HTR-8/SVneo (cell line): ENCODE measurements at places on chromosomes 13 and 19.

- DNase-seq = no peak
Measured at GRCh38 chr13:20713751-20714150, 10.3 kb downstream of the IL17D start.

DNA sequence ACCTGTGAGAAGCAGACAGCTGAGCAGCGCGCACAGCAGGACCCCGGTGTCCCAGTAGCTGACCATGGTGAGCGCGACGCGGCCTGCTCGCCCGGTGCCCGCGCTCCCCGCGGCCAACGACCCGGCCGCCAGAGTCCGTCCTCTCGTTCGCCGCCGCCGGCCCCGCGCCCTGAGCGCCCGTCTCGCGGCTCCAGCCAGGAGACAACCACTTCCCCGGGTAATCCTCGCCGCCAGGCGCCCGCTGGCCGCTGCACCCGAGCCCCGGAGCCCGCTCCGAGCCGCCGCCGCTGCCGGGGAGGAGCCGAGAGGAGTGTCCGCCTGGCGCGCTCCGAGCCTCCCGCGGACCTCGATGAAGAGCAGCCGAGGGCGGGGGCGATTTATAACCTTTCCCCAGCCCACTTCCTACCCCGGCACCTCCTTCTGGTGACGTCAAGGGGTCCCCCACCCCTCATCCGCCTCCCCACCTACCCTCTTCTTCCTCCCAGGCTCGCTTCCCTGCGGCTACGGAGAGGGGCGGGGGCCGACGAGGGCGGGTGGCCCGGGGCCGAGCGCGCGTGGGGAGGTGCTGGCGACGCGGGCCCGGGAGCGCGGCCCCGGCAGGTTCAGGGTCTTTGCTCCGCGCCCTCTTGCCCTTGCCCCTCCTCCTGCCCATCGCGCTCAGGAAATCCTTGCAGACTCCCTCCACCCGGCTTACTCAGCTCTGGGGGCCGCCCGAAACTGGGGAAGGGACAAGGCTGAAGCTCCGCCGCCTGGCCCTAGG is at the start of gene FLT1:
FLT1 (minus strand) TSS at position 351 of the 760 bp plus-strand sequence; CDS start at position 66, 285 bp downstream.
- DNase-seq = no peak

- no peak for DNase-seq
Measured at GRCh38 chr19:58296104-58296503, 9.1 kb upstream of the ERVK3-1 start.

DNA sequence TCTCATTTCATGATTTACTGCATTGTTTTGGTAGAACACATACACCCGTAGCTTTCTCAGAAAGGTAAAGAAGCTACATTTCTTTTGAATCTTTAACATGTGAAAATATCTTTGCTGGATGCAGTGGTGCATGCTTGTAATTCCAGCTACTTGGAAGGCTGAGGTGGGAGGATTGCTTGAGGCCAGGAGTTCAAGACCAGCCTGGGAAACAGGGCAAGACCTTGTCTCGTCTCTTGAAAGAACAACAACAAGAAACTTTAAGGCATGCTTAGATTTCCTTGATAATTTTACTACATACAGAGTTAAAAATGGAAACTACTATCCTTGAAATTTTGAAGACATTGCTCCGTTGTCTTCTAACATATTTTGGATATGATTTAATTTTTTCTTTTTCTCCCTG is 7.7 kb downstream of the RNF113B start:
- DNase-seq = no peak

- DNase-seq = peak; percentile 71
Measured at GRCh38 chr13:113820813-113821651, 42.8 kb downstream of the GAS6 start.

GRCh38 chr19:1847684-1848398 is 442 bp downstream of the REXO1 start:
- no peak for DNase-seq

DNA sequence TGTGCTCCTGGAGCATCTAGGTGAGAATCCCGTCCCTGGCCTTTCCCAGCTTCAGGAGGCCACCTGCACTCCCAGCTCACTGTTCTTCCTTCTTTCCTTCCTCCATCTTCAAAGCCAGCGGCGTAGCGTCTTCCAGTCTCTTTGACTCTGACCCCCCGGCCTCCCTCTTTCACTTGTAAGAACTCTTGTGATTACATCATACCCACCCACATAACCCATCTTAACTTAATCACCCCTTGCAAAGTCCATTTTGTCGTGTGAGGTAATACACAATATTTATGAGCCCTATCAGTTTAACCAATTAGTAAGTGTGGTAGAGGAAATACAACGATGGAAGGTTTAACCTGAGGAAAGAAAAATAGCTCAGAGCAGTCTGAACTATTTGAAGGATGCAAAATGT is 4.6 kb upstream of the CDC16 start:
- no peak for DNase-seq

DNA sequence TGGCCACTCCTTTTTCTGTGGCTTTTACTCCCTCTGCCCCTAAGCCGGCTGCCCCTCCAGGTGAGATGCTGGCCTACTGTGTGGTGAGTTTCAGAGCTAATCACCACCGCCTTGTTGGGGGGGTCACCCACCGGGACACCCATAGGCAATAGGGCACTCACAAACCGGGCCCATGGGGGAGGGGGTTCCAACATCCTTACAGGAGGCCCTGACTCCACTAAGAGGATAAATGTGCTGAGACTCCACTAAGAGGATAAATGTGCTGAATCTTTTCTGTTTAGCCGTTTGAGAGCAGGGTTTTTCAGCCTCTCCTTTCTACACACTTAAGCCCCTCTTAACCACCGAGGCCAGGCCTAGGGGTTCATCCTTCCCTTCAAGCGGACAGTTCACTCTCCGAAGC is 73.7 kb downstream of the SLC15A1 start:
- DNase-seq = no peak

GRCh38 chr13:101919541-101920181 is 467.2 kb downstream of the ITGBL1 start:
- DNase-seq = peak; percentile 18

DNA sequence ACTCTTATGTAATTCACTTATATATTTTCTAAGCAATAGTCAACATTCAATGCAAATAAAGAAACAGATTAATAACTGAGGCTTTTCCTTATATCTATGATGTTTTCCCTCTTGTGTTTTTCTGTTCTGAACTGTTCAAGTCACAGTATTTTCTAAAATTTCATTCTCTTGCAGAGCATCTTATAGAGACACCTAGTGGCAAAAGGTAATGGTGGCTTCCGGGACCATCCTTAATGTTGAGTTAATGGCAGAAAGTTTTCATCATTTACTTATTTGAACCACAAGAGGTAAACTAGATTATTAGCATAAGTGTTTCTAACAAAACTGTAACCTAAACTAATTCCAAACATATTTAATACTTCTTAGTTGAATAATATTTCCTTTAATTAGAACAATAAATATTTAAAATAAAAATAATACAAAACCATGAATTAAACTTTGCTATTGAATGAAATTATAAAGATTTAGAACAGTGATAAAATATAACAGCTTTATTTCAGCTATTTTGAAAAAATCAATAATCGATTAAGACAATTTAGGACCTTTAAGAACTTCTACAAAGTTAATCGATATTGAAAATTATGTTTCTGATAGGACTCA is 1.7 kb upstream of the SLITRK5 start:
- DNase-seq = no peak

DNA sequence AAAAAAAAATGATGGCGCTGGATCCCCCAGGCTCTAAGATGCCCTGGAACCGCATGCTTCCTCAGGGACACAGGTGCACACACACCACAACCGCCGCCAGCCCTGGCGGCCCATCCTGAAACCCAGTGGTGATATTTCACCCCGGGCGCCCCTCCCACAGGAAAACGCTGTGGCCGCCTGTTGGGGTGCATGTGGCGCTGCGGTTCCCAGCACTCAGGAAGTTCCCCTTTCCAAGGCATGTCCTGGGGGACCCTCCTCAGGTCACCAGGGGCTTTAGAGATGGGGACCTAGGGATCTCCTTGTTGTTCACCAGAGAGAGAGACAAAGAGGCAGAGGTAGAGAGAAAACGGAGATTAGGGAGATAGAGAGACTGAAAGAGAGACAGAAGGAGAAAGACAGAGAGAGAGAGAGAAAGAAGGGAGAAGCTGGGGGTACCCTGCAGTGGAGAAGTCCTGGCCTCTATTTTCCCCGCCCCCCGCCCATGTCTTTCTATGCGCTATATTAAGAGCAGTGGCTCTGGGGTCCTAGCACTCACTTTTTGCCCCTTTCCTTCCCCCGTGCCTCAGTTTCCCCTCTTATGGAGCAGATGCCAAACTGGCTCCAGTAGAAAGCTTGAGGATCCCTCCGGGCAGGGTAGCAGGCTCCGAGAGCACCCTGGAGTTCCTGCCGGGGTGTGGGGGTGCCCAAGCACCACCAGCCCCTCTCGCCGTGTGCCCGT is 2.3 kb downstream of the ADGRE2 start:
- no peak for DNase-seq

- no peak for DNase-seq
Measured at GRCh38 chr13:23671377-23671776, 101.2 kb downstream of the TNFRSF19 start.

- DNase-seq = no peak
Measured at GRCh38 chr13:73903561-73903960, 230.6 kb downstream of the KLF12 start.

DNA sequence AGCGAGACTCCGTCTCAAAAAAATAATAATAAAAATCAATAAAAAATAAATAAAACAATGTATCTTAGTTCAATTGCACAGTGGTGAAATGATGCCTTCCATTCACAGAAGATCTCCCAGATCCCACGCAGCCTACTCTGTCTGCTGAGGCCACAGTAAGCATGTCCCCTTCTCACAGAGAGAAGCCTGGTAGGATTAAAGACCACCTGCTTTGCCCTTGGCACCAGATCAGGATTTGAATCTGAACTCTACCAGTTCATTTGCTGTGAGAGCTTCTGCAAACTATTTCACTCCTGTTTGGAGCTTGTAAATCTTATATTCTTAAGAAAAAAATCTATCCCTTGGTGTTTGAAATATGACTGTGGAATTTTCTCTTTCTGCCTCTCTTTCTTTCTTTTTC is 2.2 kb upstream of the SLC7A1 start:
- no peak for DNase-seq

- no peak for DNase-seq
Measured at GRCh38 chr19:15516363-15516762, 8.0 kb downstream of the CYP4F22 start.

DNA sequence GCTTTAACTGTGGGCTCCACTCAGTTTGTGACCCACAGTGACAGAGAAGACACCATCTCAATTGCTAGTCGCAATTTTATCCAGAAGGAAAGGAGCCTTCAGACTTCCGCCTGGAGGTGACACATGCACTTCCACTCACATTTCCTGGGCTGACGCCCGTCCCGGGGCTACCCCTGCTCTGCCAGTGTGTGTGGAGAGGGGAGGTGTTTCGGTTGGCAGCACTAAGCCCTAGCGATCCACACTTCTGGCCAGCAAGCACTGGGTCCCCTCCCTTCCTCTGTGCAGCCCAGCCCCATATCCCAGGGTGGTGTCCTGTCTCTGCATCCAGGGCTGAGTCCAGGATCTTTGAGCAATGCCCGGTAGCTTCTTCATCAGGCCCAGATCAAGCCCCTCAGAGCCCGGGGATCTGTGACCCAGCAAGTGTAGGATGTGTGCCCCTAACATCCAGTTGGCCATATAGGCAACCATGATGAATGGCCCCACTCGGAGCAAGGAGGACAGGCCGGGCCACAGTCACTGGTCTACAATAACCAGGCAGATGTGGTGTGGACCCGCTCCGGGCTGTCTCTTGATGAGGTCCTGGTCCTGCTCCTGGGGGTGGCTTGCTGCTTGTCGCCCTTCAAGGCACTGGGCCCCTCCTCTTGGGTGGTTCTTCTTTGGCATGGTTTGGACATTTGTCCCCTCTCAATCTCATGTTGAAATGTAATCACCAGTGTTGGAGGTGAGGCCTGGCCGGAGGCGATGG is 141.9 kb upstream of the SPACA7 start:
- DNase-seq = no peak

GRCh38 chr19:37466277-37466797 is 907 bp downstream of the ZNF569 start:
- DNase-seq = no peak

DNA sequence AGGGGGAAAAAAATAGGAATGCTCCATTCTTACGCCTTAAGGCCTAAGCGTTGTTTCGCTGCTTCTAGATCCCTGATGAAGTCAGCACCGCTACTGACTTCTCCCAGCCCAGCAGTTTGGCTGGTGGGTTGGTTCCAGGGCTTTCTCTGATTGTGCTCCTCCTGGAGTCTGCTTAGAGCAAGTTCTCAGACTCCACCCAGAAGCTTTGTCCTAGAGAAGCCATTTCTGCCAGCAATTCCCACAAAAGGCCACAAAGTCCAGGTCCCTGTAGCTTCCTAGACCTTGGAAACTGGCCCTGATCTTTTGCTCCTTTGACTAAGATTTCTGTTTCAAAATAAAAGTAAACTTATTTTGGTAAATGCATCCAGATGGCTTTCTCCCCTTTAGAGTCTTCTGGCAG is 65.4 kb downstream of the KCTD12 start:
- no peak for DNase-seq

- no peak for DNase-seq
Measured at GRCh38 chr13:30346153-30346788, 38.9 kb upstream of the KATNAL1 start.

DNA sequence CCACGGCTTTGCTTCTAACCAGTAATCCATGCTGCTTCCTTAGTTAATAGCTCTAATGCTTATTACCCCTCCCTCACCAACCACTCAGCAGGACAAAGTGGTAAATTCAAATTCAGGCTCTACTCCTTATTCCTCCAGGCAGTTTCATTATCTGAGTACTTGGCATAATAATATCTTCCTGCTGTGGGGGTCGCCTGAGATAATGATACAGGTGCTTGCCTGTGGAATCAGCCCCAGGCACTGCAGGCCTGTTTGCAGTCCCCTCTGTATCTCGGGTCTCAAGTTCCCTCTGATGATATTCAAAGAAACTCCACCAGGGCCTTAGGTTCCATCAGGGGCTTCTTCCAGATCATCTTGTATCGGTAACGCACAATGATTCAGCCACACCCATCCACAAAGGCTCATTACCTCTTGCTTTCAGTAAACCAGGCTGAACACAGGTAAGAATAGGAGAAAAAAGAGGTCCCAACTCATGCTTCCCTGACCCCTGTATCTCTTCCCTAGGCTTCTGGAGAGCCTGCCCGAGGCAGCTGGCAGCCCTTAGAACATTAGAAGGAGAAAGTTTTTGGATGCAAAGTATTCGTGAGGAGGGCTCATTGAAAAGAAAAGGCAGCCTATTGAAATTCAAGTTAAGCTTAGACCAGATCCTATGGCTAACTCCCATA is 14.3 kb upstream of the FOXO1 start:
- DNase-seq = no peak

- DNase-seq = no peak
Measured at GRCh38 chr13:32323912-32324311, 8.6 kb downstream of the BRCA2 start.

DNA sequence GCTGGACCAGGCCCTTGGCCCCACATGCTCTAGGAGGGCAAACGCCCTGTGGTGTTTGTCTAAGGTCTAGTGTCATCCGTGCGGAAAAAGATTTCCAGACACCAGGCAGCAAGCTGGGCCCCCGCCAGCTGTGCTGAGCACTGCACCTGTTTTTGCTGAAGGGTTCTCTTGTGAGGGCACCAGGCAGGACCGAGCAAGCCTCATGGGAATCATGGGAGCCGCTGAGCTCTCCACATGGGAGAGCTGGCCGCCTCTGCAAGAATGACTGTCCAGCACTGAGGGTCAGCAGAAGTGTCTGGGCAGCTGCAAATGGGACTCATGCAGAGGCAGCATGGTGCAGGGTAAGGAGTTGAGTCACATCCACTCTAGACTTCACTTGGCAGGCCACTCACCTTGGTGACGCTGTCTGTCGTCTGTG is 12.0 kb downstream of the B3GNT8 start:
- DNase-seq = no peak
